ENCODE measurements at places on chromosomes 5 and 9. TPM values are rescaled to one million over a fixed set of nuclear protein-coding genes. Genes with fewer than 3 reads are reported as not detected.
A peak's percentile ranks its signal among the peaks of the same experiment; 100 is the strongest.

DNA sequence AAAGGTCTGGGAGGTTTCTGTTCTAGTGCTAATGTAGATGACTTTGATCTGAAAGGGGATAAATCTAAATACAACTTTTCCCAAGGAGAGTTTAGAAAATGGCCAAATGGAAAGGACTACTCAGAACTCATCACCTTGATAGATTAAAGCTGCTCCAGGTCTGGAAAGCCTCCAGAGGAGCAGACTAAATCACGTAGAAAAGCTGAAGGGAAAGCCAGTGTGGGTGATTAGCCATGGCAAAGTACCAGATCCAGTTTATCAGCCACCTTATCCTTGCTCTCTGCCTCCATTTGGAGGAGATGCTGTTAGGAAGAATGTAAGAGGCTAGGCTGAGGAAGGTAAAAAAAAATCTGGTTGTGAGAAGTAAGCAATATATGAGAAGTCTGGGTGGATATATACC, 120.7 kb upstream of the RAI14 start:
- no peak for DNase-seq

DNA sequence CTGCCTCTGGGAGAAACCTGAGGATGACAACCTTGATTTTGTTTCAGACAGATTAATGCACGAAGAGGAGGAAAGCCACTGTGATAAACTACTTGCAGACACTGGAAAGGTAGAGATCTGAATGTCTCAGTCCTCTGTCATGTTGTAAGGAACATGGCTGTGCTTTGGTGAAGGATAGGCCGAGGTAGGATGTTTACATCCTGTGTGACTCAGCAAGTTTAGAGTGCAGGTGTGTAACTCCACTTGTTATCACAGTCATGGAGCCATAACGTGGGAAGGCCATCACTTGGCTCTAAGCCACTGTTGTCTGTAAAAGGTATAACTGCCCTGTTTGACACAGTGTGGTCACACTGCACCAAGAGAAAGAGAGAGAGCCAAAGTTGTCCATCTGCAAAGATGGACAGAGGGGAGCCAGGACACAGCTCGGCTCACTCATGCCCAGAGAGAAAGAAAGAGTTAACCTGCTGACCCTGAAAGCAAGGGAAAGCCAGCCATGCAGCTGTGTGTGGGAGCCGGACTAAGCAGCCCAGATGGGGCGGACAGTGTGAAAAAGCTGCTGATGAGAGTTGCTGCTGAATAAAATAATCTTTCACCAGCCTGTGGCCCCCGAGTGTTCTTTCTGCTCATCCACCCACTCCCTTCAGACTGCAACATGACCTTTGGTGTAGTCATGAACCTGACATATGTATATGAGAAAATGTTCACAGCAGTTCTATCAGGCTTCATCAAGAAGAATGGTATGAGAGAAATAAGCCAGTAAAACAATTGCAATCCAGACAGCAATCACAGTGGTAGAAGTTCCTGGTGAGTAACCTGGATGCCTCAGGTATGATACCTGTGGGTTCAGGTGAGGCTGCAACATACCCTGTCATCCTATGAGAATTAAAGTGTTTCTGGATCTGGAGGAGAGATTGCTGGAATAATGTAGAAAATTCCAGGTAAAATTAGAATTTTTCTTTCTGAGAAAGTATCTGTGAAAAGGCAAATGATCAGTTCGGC, 115.9 kb downstream of the TARS1 start:
- DNase-seq, result no peak

Gene HAVCR1
- 0.29 TPM for total RNA-seq

DNA sequence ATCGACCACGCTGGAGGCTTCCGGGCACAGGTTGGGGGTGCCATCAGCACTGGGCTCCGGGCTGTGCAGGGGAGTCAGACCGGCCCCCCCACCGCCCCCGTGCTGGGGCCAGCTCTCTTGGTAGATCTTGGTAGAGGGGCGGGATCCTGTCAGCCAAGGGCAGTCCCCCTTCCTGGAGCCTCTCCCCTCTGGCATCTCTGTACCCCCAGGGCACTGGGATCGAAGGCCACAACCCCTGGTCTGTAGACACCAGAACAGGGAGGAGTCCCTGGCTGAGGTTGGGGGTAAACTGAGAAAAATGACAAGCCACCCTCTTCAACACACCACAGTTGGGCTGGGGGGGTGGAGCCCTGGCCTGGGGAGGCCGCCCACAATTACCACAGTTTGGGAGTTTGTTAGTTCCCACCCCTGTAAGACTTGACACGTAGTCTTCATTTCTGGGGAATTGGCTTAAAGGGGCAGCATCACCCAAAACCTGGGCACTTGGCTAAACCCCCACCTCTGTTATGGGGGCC, 882 bp downstream of the CERCAM start:
- DNase-seq, result no peak

DNA sequence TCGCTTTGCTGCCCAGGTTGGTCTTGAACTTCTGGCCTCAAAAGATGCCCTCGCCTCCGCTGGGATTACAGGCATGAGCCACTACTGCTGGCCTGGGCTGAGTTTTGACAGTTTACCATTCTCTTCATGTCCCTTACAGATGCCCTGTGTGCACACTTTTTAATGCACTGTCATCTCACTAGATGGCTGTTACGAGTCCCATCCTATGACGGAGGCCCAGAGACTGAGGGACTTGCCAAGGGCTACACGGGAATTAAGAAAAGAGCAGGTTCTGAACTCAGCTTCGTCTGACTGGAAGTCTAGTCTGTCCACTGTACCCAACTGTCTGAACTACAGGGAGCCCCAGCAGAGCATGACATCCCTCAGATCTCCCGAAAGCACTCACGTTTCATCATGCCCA, 63.9 kb downstream of the ARHGEF37 start:
- no peak for DNase-seq

- peak; percentile 77 for DNase-seq
These were observed 142.3 kb upstream of the ANKH start for GRCh38 chr5:15013654-15014463.

DNA sequence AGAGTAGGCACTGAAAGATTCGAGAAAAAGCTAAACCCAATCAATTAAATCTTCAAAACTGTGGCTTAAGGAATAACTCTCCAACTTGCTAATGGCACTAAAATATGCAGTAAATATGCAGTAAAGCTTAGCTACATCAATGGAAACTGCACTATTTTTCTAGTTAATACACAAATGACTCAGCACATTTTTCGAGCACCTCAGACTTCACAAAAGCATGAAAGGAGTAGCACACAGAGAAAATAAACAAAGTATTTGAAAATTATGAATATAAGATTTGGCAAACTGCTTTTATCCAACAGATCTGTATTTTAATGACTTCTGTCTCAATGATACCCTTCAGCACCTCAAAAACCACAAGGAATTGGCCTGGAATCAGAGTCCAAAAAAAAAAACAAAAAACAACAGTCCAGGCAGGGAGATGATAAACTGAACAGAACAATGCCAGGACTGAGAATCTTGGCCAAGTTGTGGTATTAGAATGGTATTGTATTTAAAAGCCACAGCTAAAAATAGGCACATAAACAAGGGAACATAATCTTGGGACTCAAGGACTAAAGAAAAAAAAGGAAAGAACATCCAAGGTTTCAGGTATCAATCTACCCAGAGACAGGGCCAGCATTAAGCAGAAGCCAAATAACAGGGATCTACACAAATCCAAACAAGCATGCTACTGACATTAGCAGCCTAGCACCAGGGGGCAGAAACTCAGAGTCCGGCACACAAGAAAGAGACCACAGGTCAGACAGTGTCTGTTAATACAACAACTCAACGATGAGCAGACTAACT, 21.4 kb downstream of the TMEM245 start:
- DNase-seq, result peak; percentile 89

Gene SPATA31A3
- total RNA-seq, result not detected

Gene NSG2
- not detected for total RNA-seq

DNA sequence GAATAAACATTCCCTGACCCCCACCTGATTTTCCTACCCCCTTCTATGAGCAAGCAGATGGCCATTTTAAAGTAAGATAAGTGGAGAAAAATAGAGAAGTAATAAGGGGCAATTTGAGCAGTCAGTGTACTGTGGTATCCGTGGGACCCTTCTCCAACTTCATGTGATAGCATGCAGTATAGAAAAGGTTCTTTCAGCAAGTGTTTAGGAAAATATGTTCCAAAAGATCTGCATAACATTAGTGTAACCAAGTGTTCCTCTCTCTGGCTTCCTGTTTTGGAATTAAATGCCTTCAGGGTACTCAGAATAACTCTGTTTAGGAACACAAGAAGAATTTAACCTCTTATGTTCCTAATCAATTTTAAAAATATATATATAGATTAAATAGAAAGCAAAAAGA, 134.9 kb downstream of the ATG10 start:
- DNase-seq, result no peak

DNA sequence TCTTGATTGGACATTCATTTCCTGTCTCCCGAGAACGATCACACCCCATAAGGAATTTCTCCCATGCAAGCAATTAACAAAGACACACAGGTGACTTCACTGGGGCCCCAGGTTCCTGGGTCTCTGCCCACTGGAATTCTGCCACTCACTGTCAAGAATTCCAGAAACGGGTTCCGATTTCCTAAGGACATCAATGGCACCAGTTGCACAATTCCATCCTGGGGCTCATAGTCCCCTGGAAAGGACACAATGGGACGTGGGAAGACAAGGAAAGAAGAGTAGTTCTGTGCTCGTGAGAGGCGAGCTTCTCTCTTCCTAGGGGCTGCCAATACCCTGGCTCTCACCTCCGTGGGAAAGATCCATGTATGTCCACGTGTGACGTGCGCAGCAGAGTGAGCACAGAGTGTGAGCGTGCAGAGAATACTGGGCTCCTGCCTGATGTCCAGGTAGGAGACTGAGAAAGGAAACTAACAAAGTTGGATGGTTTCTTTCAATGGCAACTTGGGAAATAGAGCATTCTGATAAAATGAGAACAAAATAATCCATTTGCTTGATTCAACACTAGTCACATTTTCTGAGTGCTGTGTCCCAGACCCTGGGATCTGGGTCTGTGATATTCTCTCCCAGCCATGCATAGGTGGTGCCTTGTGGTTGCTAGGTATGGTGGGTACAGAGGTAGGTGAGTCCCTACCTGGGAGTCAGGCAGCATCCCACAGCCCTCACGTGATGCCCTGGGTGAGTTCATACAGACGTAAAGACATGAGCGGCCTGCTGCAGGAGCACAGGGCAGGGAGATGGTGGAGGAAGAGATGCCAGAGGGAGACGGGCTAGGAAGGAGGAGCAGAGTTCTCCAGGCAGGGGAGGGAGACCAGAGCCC, 159.8 kb downstream of the COL23A1 start:
- DNase-seq, result no peak

DNA sequence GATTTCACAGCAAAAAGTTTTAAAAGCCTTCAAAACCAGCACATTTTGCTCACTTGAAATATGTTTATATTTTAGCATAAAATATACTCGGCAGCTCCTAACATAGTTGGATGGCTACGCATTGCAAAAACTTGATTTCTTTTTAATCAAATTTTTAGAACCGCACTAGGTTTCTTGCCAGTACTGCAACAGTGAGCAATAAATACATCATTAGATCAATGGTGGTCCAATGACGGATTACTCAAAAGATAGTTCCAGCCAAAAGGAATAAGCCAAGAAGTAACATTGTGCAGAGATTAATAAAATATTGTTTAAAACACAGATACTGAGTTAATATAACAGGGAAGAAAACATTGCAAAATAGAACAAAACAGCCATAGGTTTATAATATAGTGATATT, 5.5 kb downstream of the MARCHF3 start:
- no peak for DNase-seq

DNA sequence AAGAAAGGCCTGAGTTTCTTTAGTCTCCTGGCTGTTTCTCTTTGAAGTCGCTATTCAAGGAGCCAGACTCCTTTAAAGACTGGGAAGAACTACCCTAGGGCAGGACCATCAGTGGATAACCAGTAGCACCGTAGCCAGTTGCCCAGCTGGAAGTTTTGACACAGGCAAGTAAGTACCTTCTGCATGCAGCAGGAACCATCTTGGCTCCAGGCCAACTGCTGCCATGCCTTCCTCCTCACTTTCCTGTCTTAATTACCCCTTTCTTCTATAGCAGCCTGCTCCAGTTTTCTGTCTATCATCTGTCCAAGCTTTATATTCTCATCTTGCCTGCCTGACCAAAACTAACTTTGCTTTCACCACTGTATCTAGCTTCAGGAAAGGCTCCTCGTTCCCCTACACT, 149.7 kb upstream of the SV2C start:
- DNase-seq, result no peak

- peak; percentile 30 for DNase-seq
These were observed at the start of gene PPP2R2B for GRCh38 chr5:146878476-146879172. TSS of gene PPP2R2B (minus strand) at chr5:146878757.

Gene SHISAL2B
- not detected for total RNA-seq

Gene GLRA1
- not detected for total RNA-seq

Gene IL3
- total RNA-seq, result not detected

Gene PROB1
- total RNA-seq, result not detected

GRCh38 chr9:37787059-37787458, 2.2 kb upstream of the EXOSC3 start:
- DNase-seq, result no peak

Data from H4 (cell line).